Naive thymus-derived CD4-positive, alpha-beta T cell (primary cell): ENCODE measurements at places on chromosomes 13 and 19.

DNA sequence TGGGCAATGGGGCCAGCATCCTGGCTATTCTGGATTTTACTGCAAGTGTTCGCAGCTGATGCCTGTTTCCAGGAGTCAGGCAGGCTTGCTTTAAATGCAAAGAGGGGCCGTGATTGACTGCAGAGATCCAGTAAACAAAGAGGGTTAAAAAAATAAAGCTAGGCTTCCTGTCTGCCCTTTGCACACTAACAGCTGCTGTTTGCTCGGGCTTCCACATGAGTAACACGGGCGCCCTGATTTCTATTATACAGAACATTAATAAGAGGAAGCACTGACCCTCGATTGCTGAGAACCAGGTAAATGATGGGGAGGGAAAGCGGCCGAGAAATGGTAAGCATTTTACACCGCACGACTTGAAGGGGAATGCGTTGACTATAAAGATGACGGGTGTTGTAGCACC lies 254.2 kb upstream of the ZNF507 start:
- no peak for DNase-seq

DNA sequence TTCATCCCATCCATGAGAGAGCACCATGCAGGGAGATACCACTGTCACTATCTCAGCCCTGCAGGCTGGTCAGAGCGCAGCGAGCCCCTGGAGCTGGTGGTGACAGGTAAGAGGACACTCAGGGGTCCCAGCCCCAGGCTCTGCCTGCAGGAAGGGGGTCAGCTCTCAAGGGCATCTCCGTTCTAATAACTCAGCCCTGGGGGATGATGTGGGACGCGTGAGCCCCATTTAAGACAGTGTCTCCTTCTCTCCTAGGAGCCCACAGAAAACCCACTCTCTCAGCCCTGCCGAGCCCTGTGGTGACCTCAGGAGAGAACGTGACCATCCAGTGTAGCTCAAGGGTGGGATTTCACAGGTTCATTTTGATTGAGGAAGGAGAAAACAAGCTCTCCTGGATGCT lies 15.5 kb upstream of the KIR3DL3 start:
- DNase-seq, result no peak

- no peak for DNase-seq
Observed at GRCh38 chr13:47306991-47307390, 410.1 kb upstream of the HTR2A start.

DNA sequence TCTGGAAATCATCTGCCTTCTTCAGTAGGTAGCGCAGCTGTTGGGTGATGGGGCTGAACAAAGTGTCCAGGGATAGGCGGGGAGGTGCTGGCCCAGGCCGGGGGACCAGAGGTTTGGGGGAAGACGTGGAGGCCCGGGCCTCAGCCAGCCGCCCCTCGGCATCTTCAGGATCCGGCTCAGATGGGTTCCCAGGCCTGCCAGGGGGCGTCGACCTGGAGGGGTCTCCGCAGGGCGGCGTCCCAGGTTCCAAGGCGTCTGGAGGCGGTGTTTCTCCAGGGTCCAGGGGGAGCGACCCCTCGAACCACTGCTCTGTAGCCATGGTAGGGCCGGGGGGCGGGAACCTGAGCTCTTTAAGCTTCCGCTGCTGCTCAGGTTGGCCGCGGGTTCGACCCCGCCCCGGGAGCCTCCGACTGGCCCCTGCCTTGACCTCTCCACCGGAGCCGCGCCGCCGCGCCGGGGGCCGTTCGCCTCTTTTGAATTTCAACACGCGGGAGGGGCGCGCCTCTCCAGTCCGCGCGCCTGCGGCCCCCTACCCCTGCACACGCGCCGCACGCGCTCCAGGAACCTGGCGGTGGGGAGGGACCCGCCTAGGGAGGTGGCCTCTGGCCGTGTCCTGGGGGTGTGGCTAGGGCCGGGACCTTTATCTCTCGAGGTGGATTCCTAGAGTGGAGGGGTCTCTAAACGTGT lies at the start of gene C19orf67:
Gene C19orf67, minus strand, starts transcription at position 475 of the 687 bp plus-strand sequence. Its CDS starts 156 bp downstream, at position 319.
- no peak for DNase-seq

- no peak for DNase-seq
Observed at GRCh38 chr13:74443631-74444030, 309.4 kb upstream of the KLF12 start.

- DNase-seq, result no peak
Observed at GRCh38 chr13:94020833-94021232, 458.6 kb downstream of the DCT start.

DNA sequence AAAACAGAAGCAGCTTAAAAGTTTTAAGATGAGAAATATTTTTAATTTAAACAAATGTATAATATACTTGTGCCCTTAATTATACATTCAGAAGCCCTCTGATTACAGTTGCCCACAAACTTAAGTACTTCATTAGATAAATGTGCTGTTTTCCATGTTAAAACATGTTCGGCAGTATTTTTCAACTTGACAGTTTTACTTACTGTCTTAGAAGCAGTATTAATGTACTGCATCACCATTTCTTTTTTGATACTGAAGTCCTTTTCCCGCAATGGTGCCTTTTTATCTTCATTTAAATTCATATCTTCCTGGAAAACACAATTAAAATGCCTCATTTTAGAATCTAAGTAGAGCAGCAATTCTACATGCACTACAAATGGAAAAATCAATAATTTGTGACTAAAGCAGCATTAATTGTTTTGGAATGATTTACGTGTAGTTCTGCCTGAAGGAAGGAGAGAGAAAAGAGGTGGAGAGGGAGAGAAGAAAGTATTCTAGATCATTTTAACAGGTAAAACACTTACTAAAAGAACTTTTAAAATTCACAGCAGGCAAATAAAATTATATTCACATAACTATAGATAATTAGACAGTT lies 70.2 kb downstream of the DIAPH3 start:
- DNase-seq, result no peak

GRCh38 chr13:114112231-114112825 lies 20.1 kb downstream of the RASA3 start:
- no peak for DNase-seq

DNA sequence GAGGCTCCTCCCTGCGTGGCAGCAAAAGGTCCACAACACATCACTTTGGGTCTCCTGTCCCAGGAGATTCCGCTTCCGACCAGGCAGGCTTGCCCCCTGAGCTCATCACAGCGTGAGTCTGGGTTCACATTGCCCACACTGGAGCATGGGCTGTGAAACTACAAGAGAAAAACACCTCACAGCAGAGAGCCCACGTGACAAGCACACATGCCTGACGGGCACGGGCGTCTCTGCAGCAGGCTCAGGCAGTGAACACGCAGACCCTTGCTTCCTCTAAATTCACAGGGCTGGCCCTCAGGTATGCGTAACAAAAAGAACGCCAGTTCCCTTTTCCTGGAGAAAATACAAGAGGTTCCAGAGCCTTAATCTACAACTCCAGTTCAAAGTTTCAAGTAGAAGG lies 41.9 kb downstream of the RASA3 start:
- DNase-seq, result no peak

- DNase-seq, result no peak
Observed at GRCh38 chr13:62302341-62302740, 886.7 kb upstream of the PCDH20 start.
